ENCODE measurements at places on chromosomes 2 and 18. TPM values are rescaled to one million over a fixed set of nuclear protein-coding genes. Genes with fewer than 3 reads are reported as not detected.

Gene ANTXR1
- total RNA-seq = not detected

DNA sequence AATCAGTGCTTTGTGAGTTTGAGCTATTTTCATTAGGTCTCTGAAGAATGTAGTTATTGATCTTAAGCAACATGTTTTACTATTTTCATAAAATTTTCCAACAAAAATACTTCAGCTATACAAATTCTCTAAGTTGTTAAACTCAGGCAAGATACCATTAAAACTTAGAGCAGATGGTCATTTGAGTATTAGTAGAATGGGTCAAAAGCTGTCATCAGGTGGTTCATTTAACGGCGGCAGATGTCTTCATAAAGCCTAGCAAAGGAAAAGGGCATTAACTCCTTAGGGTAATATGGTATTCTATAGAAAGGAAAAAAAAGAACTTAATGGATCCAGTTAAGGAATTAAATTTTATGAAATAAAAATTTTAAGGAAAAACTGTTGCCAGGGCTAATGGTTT is 19.2 kb downstream of the MIB1 start:
- H3K27me3 ChIP-seq = no peaks in the 10 kb centered on the region
- no peak overlapping the region for H3K4me3 ChIP-seq
- peaks cover 10% of the 10 kb centered on the region for H3K4me1 ChIP-seq
- no peak for DNase-seq
- H3K27ac ChIP-seq = no peak overlapping the region
- peaks cover 3% of the 10 kb centered on the region for H3K36me3 ChIP-seq

DNA sequence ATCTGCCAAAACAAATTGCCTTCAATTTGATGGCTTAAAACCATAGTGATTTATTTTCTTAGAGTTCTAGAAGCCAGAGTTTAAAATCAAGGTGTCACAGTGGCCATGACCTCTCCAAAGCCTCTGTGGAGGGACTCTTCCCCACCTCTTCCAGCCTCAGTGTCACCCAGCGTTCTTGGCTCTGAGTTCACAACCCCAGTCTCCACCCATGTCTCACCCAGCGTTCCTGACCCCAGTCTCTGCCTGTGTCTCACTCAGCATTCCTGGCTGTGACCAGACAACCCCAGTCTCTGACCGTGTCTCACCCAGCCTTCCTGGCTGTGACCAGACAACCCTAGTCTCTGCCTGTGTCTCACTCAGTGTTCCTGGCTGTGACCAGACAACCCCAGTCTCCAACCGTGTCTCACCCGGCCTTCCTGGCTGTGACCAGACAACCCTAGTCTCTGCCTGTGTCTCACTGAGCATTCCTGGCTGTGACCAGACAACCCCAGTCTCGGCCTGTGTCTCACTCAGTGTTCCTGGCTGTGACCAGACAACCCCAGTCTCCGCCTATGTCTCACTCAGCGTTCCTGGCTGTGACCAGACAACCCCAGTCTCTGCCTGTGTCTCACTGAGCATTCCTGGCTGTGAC is 299.3 kb downstream of the GALR1 start:
- no peaks in the 10 kb centered on the region for H3K27me3 ChIP-seq
- no peaks in the 10 kb centered on the region for H3K36me3 ChIP-seq
- no peaks in the 10 kb centered on the region for H3K4me1 ChIP-seq
- no peak for DNase-seq
- H3K27ac ChIP-seq = no peak overlapping the region

DNA sequence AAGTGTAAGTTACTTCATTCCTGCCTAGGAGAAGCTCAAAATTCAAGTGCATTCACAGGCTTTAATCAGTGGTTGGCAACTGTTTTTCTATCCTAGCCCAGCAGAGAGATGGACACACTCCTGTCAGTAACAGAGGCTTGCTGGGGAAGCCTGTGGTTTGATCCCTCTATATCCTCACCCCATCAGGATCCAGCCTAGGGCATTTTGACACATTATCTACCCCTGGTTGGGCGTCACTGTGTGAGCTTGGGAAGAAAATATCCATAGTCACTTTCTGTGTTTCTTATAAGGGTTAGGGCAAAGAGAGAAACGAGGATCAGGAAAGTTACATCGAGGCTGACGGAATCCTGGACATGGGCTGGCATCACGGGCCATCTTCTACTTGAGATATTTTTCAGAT is 10.0 kb downstream of the NT5DC4 start:
- DNase-seq = no peak
- H3K4me1 ChIP-seq = peaks cover 13% of the 10 kb centered on the region
- peaks cover 10% of the 10 kb centered on the region for H3K27me3 ChIP-seq
- no peak overlapping the region for H3K4me3 ChIP-seq

- DNase-seq = no peak
- H3K4me1 ChIP-seq = no peaks in the 10 kb centered on the region
- H3K4me3 ChIP-seq = no peak overlapping the region
- no peaks in the 10 kb centered on the region for H3K27me3 ChIP-seq
- H3K36me3 ChIP-seq = peaks cover 5% of the 10 kb centered on the region
- H3K27ac ChIP-seq = no peak overlapping the region
Observed at GRCh38 chr18:56907771-56908170, 239.1 kb upstream of the BOD1L2 start.
